ENCODE measurements at places on chromosomes 3 and 15.
A peak's percentile ranks its signal among the peaks of the same experiment; 100 is the strongest.

GRCh38 chr3:16476636-16477035 is 36.9 kb downstream of the RFTN1 start:
- peak; percentile 99 for DNase-seq

DNA sequence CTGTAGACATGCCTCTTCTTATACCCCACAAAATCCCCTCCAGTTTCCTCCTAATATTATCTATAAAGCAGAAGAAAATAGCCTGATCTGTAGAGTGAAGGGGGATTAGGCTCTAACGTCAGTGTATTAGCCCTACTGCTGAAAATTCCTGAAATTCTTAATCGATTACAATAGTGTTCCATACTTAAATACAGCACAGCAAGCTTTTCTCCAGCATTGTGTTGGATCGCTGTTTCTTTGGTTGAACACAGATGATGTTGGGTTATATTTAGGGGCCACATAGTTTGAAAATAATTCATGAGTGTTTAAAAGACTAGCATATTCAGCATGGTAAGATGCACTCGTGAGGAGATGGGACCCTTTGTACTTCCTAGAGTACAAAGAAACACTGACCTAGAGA is 52.5 kb downstream of the PIAS1 start:
- peak; percentile 15 for DNase-seq

DNA sequence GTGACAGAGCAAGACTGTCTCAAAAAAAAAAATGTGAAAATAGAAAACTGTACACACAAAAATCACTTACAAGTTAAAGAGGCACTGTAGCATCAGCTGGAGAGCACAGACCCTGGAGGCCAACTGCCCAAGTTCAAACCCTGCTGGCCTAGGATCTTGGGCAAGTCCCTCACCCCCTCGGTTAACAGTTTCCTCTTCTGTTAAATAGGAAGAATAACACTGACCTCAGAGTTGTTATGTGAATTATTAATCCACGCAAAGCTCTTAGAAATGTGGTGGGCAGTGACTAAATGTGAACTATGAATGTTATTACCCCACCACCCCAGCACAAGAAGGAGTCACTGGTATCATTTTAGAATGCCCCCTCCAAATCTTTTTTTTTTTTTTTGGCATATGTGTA is 11.2 kb downstream of the CIB1 start:
- no peak for DNase-seq

DNA sequence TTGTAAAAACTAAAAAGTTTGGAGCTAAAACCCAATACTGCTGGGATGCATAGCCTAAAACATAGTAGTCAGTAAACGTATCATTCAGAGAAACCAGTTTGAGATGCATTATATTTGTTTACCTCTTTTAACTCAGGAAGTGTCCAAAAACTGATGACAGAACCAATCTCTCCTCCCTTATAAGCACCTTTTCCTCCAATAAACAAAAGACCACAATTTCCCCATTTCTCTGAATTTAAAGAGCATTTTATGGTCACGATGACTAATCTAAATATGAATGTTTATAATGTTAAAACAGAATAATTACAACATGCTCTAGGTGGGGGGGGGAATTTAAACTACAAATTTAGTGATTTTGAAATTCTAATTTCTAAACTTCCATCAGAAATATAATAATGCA is 58.5 kb downstream of the CEP63 start:
- DNase-seq: peak; percentile 8

DNA sequence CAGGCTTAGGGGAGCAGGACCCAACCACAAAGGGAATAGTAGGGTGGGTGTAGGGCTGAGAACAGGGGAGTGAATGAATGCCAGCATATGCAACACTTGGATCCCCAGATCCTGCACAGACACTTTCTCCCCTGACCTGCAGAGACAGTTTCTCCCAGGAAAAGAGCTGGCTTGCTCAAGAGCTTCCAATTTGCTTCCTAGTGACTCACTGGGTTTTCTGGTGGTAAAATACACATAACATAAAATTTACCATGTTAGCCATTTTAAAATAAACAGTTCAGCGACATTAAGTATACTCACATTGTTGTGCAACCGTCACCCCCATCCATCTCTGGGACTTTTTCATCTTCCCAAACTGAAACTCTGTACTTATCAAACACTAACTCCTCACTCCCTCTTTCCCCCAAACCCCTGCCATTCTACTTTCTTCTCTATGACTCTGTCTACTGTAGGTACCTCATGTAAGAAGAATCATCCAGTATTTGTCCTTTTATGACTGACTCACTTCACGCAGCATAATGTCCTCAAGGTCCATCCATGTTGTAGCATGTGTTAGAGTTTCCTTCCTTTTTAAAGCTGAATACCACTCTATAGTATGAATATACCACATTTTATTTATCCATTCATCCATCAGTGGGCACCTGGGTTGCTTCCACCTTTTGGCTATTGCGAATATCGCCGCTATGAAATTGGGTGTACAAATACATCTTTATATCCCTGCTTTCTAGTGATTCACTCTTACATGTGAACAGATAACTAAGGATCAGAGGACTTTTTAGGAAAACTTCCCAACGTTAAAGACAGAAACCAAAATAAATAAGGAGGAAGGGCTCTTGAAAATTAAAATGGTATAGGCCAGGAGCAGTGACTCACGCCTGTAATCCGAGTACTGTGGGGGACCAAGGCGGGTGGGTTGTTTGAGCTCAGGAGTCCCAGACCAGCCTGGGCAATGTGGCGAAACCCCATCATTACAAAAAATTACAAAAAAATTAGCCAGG is 95.6 kb upstream of the TJP1 start:
- peak; percentile 50 for DNase-seq
